ENCODE measurements at places on chromosomes 3 and 15.
A peak's percentile ranks its signal among the peaks of the same experiment; 100 is the strongest.

DNA sequence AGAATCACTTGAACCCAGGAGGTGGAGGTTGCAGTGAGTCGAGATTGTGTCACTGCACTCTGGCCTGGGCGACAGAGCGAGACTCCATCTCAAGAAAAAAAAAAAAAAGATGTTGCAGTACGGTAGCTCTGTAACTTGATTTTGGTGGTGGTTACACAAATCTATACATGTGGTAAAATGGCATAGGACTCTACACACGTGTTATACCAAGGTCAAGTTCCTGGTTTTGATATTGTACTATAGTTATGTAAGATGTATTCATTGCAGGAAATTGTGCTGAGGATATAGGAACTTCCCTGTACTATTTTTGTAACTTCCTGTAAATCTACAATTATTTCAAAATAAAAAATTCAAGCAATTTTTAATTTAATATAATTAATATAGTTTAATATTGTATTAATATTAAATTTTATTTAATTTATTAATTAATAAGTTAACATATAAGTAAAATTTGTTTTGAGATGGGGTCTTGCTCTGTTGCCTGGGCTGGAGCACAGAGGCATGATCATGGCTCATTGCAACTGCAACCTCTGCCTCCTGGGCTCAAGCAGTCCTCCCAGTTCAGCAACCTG, 9.9 kb downstream of the MYD88 start:
- DNase-seq: no peak

- DNase-seq: no peak
Measured at GRCh38 chr3:38469852-38470251, 16.2 kb downstream of the ACVR2B start.

- no peak for DNase-seq
Measured at GRCh38 chr15:62094388-62094787, 27.6 kb downstream of the C2CD4A start.

GRCh38 chr3:100556673-100557310, 52.6 kb upstream of the ADGRG7 start:
- DNase-seq: no peak

DNA sequence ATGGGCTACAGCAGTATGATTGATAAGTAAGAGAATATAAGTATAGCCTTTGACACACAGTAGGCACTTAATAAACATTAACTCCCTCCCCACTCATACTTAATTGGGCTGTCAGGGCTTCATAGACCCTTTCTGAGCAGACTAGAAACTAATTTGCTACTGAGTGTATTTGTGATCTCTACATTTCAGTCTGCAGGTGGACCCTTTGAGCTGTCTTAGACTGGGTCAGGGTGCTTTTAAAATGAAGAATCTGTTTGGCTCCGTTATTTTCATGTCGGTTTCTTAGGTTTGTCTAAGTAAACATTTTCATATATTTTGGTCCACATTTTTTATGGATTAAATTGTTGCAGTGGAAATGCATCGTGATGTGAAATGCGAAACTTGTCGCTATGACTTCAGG, 50.3 kb upstream of the SELENOK start:
- peak; percentile 7 for DNase-seq

DNA sequence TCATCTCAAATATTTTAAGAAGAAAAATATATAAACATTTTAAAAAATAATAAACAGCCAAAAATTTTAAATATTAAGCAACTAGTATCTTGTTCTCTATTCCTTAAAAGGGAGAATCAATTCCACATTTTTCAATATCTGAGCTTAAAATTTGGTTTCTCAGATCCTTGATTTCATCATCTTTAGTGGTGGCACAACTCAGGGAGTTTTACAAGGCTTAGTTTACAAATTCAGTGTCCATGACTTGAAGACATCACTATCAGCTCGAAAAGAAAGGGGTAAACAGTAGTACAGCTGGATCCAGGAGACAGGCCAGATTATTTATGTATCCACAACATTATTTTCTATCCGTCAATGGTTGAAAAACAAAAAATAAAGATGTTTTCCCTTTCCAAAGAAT, 11.6 kb downstream of the IGF2BP2 start:
- no peak for DNase-seq
